ENCODE measurements at places on chromosomes 5 and 9.

DNA sequence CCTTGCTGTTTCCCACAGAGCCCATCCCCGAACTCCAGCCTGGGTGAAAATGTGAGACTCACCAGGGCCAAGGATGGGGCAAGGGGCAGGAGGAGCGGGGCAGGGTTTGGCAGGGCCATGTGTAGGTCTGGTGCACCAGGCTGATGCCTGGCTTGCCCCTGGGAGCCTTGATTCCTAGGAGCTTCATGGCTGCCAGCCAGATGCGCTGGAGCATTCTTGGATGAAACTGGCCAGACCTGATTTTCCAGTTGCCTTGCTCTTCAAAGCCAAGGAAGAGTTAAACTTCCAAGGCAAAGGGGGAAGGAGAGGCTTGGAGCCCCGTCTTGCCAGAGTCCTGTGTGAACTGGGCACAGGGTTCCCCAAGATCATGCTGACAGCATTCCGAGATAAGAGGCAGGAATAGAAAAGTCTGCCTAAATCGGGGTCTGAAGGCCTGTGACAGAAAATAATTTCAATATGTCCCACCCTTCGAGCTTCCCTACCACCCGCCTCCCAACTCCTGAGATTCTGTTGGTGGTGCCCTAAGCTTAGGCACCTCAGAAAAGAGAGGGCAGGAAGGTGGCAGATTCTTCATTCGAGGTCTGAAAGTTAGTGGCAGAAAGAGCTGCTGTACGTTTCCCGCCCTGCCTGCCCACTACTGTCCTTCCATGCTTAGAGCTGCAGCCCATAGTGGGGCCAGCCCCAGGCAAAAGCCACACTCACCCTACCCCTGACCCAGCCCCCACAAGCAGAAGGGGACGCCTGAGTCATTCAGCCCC, 20.4 kb downstream of the FAT2 start:
- DNase-seq: no peak

- no peak for DNase-seq
These were observed 116.6 kb upstream of the VCAN start for GRCh38 chr5:83354958-83355357.

- no peak for DNase-seq
These were observed 32.9 kb upstream of the CDK20 start for GRCh38 chr9:88007291-88007650.

DNA sequence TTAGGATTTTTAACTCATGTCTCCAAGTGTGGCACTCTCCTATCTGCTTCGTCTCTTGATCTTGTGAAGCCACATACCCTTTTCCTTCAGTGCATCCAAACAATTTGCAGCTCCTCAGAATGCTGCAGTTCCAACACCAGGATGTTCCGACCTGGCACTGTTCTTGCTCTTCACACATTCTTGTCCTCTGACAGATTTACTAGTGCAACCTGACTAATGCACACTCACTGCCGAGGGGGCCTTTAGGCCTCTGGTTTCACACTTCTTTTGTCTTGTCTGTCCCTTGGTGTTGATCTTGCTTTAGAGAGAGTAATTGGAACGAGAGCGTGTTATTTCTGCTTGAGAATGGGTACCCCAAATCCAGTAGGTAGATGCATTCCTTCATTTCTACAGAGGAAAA, 15.0 kb downstream of the ARHGAP26 start:
- no peak for DNase-seq

DNA sequence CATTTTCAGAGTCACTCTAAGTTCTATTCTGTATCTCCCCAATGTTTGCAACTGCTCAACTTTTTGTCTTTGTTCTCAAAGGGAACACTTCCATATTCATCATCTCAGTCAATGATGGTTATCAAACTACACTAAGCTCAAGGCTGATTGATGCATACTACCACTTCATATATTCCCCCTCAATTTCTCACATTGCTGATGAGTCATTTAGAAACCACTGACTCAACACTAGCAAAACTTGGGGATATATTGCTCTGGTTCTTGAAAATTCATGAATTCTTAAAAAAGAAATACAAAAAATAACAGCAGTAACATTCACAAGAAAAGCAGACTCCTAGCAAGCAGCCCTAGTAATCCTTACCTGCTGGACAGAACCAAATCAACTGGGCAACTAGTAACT, 52.2 kb downstream of the ABHD17B start:
- DNase-seq: peak; percentile 52

- no peak for DNase-seq
These were observed 11.6 kb downstream of the BRD9 start for GRCh38 chr5:880816-881550.

- no peak for DNase-seq
These were observed 53.8 kb upstream of the NRARP start for GRCh38 chr9:137355761-137356365.

DNA sequence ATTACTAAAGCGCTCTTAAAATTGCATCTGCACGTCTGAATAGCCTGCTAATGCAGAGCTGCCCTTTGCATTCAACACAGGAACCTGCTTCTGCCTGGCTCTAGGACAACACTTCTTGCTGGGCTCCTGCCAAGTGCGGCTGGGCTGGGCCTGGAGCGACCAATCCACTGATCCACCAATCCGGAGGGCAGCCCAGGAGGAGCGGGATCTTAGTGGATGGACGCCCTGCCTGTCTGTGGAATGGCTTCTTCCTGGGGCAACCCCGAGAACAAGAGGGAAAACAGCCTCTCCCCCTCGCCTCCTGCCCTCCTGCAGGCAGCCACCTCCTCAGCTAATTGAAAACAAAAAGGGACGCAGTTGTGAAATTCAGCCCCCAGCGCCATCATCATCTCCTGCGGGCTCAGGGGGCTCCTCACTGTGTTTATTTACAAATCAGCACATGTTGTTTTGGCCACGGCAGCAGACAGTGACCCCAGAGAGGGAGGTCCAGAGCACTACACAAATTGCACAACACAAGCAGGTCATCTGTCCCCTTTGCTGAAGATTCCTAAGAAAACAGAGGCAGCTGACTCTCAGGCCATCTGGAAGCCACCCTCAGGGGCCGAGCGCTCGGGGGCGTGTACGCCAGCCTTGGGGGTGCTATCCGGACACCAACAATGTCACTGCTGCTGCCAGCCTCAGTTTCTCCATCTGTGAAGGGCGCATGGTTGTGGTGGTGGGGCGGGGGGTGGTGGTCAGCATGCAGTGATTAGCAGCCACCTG, 57.3 kb downstream of the GADD45G start:
- DNase-seq: no peak

All from MV-4-11 (cell line).